NCI-H446 (cell line): ENCODE measurements at places on chromosomes 16 and 17.

DNA sequence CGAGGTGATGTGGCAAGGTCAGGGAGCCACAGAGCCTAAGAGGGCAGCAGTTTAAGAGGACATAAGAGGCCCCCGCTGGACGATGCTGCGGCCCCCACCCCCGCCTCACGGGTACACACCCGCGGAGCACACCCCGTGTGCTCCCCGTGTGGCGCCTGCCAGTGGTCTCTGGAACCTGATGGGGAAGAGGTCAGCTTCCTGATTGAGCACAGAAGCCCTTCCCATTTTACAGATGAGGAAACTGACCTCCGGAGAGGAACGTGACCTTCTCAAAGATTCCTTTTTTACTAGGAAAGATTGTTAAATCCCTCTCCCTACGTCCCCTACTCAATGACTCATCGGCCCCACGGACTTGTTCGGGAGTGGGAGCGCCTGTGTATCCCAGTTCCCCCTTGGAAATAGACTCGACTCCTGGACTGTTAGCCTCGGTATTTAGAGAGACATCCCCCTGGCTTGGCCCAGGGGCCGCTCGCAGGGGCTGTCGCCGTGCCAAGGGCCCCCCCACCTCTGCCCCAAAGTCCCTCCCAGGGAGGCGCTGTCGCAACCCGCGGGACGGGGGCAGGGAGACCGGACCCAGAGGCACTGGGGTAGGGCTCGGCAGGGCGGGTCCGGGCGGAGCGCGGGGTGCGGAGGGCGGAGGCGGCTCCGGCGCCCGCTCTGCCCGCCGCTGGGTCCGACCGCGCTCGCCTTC, at the start of gene ABCC3:
ABCC3 (plus strand) TSS at position 658 of the 691 bp plus-strand sequence. CDS start 56 bp downstream, outside the sequence.
- no peak for DNase-seq

DNA sequence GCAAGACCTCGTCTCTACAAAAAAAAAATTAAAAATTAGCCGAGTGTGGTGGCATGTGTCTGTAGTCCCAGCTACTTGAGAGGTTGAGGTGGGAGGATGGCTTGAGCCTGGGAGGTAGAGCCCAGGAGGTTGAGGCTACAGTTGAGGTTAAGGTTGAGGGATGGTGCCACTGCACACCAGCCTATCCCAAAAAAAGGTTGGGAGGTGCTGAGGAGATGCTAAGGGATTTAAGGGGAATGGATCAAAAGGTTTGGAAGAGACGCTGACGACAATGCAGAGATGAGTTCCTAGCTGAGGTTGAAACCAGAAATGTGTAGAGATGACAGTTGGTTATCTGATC, 4.7 kb upstream of the NSMCE1 start:
- DNase-seq, result no peak

DNA sequence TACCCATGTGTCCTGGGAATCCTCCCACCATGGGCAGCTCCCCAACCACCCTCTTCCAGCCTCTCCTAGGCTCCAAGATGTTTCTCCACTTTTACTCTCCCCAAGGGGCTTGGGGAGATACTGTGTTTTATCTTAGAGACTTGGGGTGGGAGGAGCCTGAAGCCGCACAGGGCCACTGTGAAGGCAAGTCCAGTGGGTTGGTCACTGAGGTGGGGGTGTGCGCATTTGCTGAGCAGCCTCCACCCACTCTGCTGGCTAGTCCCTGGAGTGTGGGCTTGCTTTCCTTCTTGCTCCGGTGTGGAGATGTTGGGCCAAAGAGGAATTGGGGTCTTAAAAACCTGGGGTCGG, 4.1 kb upstream of the CLDN9 start:
- no peak for DNase-seq

DNA sequence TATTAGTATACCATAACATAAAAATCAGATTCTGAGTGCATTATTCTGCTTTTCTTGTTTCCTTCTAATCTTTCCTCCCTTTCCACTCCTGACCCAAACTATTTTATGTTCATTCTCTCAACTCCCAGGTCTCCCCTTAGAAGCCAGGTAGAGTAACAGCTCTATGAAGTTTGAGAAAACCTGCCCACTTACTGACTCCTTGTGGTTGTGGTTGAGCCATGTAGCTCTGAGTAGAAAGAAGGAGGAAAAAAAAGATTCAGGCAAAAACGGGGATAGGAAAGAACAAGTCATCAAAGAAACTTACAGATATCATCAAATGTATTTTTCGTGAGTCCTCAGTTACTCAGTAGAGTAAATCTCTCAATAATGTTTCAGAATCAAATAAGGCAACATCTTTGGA, 216.7 kb downstream of the PMP22 start:
- DNase-seq, result no peak

DNA sequence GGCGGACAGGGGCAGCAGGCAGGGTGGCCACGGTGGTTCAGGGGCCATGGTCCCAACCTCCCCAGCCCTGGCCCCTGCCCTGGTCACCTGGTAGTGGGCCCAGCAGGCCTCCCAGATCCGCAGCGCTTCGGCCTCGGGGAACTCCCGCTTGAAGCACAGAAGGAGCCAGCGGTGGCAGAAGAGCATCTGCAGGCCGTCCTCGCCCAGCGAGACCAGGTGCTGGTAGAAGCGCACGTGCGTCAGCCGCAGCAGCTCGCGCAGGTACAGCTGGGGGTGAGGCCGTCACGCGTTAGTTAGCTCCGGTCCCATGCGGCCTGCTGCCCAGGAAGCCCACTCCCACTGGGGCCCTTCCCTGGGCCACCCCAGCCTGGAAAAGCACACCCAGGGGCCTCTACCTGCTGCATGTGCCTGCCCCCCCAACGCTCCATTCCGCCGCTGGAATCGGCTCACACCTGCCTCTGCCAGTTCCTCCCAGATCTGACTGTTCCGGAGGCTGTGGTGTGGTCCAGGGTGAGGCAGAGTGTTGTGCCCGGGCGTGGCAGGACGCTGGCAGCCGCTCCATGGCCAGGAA, 90.8 kb downstream of the TBC1D16 start:
- no peak for DNase-seq

DNA sequence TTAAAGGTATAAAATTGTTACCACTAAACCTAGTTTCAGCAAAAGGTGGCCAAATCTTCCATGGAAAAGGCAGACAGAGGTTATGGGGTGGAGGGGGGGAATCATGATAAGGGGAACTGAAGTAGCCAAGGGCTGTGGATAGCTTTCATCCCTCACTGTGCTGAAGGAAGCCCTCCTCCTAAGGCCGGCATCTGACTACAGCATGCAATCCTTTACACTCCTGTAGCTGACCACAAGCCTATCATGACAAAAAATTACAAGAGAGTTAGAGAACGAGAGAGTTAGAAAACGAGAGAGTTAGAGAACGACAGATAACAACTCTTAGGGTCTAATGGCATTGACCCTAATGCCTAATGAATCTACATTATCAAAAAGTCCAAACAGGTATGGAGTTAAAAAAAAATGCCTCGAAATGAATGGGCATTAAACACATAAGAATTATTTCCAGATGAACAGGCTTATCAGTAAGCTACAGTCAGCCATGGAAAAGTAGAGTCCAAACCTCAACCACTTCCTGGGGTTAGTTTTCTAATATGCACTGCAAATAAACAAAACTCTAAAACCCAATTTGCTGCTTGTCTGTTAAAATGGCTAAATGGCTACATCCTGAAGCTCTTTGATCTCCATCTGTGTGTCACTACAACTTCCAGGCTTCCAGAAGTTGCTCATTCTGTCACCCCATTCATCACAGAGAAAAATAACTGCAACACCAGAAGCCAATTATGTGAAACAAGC, 29.7 kb downstream of the DUSP14 start:
- DNase-seq, result no peak

- DNase-seq, result no peak
Observed at GRCh38 chr17:67376415-67376736, 705 bp upstream of the PITPNC1 start.
